ENCODE measurements at places on chromosomes 6 and 20.
A peak's percentile ranks its signal among the peaks of the same experiment; 100 is the strongest.

- DNase-seq: peak; percentile 56
Measured at GRCh38 chr6:73388800-73389512, 5.7 kb upstream of the DDX43 start.

DNA sequence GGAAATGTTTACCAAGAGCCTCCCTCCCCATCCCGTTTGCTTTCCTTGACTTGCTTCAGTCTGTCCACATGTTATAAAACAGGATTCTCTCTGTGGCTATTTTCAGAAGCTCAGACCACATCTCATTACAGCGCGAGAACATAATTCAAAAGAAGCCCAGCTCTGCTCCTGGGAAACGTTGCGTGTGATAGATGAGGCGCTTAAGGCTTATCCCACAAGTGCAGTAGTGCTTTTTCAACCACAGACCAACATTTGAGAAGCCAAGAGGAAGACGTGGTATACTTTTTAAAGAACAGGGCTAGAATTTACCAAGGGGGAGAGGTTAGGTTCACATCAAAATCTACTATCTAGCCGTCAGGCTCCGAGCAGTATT lies 239.5 kb downstream of the SLC24A3 start:
- DNase-seq: no peak

GRCh38 chr6:7624796-7625710 lies 35.1 kb downstream of the SNRNP48 start:
- DNase-seq: no peak

GRCh38 chr20:55449091-55449490 lies 556.2 kb downstream of the CBLN4 start:
- no peak for DNase-seq

DNA sequence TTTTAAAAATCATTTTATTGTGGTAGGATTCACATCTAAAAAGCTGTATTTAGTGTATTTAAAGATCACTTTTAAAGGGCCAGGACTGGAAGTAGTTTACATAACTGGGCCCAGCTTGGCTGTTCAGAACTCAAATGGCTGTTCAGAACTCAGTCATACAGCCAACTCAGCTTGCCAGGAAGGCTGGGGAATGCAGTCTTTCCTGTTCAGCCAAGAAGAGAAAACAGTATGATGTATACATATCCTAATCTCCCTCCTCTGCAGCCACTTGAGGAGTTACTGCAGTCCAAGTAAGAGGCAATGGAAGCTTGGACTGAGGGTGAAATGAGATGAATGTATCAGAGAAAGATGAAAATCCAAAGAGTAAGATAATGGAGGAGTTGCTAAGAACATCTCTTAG lies 24.6 kb downstream of the DSTN start:
- DNase-seq: no peak
